Endodermal cell (in vitro differentiated cells): ENCODE measurements at places on chromosomes 1 and 21. TPM values are rescaled to one million over a fixed set of nuclear protein-coding genes. Genes with fewer than 3 reads are reported as not detected.
A peak's percentile ranks its signal among the peaks of the same experiment; 100 is the strongest.

GRCh38 chr1:168400139-168400538 lies 119.5 kb downstream of the TBX19 start:
- peaks cover 7% of the 10 kb centered on the region for H3K4me1 ChIP-seq
- H3K27ac ChIP-seq = no peak overlapping the region
- peak; percentile 16 for DNase-seq
- no peaks in the 10 kb centered on the region for H3K36me3 ChIP-seq
- H3K27me3 ChIP-seq = no peaks in the 10 kb centered on the region

GRCh38 chr1:173342736-173343135 lies 134.4 kb upstream of the PRDX6 start:
- H3K27ac ChIP-seq = no peak overlapping the region
- H3K27me3 ChIP-seq = no peaks in the 10 kb centered on the region
- H3K4me3 ChIP-seq = no peak overlapping the region
- no peaks in the 10 kb centered on the region for H3K36me3 ChIP-seq

- DNase-seq = no peak
- no peak overlapping the region for H3K27ac ChIP-seq
- peaks cover 24% of the 10 kb centered on the region for H3K36me3 ChIP-seq
- H3K27me3 ChIP-seq = no peaks in the 10 kb centered on the region
- H3K4me3 ChIP-seq = no peak overlapping the region
- H3K4me1 ChIP-seq = no peaks in the 10 kb centered on the region
Observed at GRCh38 chr1:156483397-156483796, 17.2 kb downstream of the MEF2D start.

DNA sequence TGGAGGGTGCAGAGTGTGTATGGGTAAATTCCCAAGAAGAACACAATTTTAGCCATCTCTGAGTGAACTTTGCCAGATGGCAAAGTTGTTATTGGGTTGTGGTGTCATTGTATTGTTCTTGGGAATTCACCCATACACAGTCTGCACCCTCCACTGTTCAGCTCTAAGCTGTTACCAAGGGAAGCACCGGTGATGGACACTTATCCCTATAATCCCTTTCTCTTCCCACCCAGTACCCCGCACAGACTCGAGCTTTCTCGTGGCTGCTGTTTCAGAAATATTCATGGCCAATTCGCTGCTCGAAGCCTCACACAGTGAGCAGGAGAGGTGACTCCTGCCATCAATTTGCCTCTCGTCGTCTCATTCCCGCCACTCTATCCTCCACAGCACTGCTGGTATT lies 95.7 kb upstream of the PALMD start:
- H3K4me1 ChIP-seq = no peaks in the 10 kb centered on the region
- no peaks in the 10 kb centered on the region for H3K36me3 ChIP-seq
- H3K4me3 ChIP-seq = no peak overlapping the region
- H3K27me3 ChIP-seq = no peaks in the 10 kb centered on the region
- DNase-seq = no peak

- no peak overlapping the region for H3K4me3 ChIP-seq
- no peak for DNase-seq
- H3K36me3 ChIP-seq = no peaks in the 10 kb centered on the region
- H3K4me1 ChIP-seq = no peaks in the 10 kb centered on the region
- H3K27me3 ChIP-seq = no peaks in the 10 kb centered on the region
Observed at GRCh38 chr21:40671716-40672115, 175.2 kb downstream of the DSCAM start.

DNA sequence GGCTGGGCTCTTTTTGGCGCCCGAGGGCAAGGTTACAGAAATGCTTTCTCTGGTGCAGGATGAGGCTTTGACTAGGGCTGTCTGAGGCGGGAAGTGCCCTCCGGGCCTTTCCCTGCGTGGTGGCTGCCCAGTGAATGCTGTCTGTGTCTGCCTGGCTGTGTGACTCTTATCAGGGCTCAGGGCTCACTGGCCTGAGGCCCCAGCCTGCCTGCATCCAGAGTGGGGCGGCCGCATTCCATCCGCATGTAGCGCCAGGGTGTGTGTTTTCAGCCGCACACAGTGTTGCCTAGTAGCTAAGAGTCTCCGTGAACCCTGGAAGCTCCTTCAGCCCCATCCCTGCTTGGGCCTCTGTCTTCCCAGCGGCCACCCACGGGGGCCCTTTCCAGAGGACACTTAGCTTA lies 59.1 kb downstream of the FAAP20 start:
- H3K27me3 ChIP-seq = no peaks in the 10 kb centered on the region
- H3K4me3 ChIP-seq = no peak overlapping the region
- peaks cover 8% of the 10 kb centered on the region for H3K36me3 ChIP-seq

- no peak for DNase-seq
- H3K27ac ChIP-seq = no peak overlapping the region
- no peaks in the 10 kb centered on the region for H3K4me1 ChIP-seq
Observed at GRCh38 chr1:55937840-55938375, 641.5 kb downstream of the PLPP3 start.

GRCh38 chr1:28927648-28928313 lies 13.4 kb downstream of the EPB41 start:
- peaks cover 10% of the 10 kb centered on the region for H3K4me1 ChIP-seq
- no peak for DNase-seq
- H3K27ac ChIP-seq = peak overlapping the region; percentile 82
- H3K4me3 ChIP-seq = peak overlapping the region; percentile 12
- H3K36me3 ChIP-seq = no peaks in the 10 kb centered on the region
- H3K27me3 ChIP-seq = no peaks in the 10 kb centered on the region

GRCh38 chr1:153550398-153550758 lies 1.3 kb upstream of the S100A3 start:
- peaks cover under 1% of the 10 kb centered on the region for H3K4me1 ChIP-seq
- no peak overlapping the region for H3K27ac ChIP-seq
- H3K4me3 ChIP-seq = no peak overlapping the region
- DNase-seq = peak; percentile 56

DNA sequence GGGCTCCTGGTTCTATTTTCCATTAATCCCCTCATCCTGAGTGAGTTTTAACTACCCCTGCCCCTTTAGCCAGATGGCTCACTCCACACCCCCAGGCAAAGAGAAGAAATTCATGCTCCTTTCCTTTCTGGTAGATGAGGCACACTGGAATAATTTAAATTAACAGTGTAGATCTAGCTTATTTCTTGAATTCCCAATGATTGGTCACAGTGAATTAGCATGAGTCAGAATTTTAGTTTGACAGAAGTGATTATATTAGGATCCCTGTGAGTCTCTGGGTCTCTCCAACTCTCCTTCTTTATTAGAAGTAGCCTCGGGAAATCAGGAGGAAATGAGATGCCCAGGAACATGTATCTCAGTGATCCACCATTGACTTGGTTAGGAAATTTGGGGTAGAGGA lies 103.1 kb upstream of the KAZN start:
- DNase-seq = peak; percentile 6
- H3K4me3 ChIP-seq = no peak overlapping the region
- H3K4me1 ChIP-seq = no peaks in the 10 kb centered on the region
- H3K27me3 ChIP-seq = no peaks in the 10 kb centered on the region
- H3K36me3 ChIP-seq = no peaks in the 10 kb centered on the region

GRCh38 chr1:147600119-147601111 lies 59.1 kb downstream of the BCL9 start:
- peak overlapping the region; percentile 84 for H3K27ac ChIP-seq
- H3K4me3 ChIP-seq = peak overlapping the region; percentile 96
- no peak for DNase-seq

DNA sequence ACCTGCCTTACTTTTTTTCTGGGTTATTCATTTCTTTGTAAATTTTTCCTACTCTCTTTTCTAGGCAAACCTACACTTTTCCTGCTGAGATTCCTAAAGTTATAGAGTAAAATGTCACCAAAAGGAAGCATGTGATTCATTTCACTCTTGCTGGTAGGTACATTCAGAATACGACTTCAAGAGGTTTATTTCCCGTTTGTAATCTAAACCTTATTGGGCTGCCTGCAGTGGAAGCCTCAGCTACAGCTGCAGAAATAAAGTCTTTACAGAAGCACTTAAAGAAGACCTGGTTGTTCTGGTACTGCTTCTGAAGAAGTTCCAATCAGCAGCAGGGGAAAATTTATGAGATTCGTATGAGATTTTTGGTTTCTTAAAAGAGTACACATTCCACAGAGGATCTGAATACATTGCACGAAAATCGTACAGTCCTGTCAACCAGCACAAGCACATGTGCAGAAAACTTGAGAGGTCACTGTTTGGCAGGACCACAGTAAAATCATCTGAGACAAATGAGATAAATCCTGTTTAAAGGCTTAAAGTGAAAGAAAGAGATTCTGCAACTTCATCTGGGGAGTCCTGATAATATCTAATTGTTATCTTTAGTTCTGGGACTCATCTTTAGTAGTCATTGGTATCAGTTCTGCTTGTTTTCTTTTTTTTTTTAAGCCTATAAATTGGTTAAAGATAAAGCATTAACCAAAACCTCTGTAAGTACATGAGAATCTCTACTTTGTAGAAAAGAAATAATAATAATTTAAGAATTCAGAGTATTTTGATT lies 109.9 kb upstream of the ADGRL2 start:
- H3K27me3 ChIP-seq = no peaks in the 10 kb centered on the region
- no peaks in the 10 kb centered on the region for H3K36me3 ChIP-seq
- H3K4me1 ChIP-seq = peaks cover 7% of the 10 kb centered on the region
- H3K4me3 ChIP-seq = no peak overlapping the region

DNA sequence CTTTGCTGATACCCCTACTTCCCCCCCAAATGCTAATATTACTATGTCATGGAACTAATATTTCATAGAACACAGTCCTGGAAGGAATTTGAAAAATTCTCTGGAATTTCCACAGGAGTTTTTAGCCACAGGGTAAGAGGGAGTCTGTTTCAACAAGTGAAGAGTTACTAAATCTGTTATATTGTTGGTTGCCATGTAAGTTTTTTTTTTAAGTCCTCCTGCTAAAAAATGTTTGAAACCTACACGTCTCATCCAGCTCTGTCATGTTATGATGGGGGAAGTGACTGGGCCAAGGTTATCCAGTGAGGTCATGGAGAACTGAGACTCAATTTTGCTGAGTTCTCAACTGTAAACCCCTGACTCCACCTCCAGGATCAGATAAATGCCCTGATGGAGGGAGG lies 60.8 kb upstream of the USP24 start:
- no peaks in the 10 kb centered on the region for H3K36me3 ChIP-seq
- peaks cover under 1% of the 10 kb centered on the region for H3K27me3 ChIP-seq
- no peak overlapping the region for H3K27ac ChIP-seq

DNA sequence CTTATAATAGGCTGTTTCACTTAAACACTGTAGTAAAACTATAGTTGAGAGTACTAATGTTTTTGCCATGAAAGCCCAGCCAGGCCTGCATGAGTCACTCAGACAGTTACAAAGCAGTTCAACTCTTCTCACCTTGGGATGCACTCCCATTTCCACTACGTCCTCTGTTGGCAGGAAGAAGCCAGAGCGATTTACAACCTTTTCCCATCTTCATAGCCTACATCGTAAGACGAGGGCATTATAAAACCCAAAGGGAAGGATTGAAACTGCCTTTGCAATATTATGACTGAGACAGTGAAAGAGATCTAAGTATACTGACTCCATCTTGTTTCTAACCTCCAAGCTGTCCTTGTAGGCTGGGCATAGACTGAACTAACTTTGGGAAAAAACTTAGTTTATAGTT lies 71.8 kb upstream of the CSF1 start:
- H3K27me3 ChIP-seq = no peaks in the 10 kb centered on the region
- H3K4me1 ChIP-seq = no peaks in the 10 kb centered on the region
- DNase-seq = peak; percentile 24

DNA sequence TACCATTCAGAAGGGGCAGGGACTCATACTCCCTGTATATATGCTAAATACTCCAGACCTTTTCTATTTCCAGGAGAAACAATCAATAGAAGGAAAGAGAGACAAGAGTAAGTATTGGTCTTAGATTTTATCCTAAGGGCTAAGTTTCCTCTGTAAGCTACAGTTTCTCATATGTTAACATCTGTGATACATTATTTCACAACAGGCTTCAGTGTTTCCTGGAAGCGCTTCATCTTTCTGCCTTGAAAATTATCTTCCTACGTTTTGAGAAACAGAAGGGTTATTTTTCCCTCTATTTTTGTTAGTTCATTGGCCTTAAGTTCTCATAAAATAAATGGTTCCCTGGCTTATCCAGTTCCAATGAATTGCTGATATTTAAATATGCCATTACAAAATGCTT lies 15.6 kb downstream of the FMO1 start:
- peaks cover 4% of the 10 kb centered on the region for H3K4me1 ChIP-seq
- H3K27ac ChIP-seq = no peak overlapping the region
- no peak overlapping the region for H3K4me3 ChIP-seq
- DNase-seq = no peak

- no peaks in the 10 kb centered on the region for H3K27me3 ChIP-seq
- no peak overlapping the region for H3K27ac ChIP-seq
- DNase-seq = no peak
- no peaks in the 10 kb centered on the region for H3K4me1 ChIP-seq
Observed at GRCh38 chr1:172084876-172085275, 243.6 kb downstream of the DNM3 start.

- H3K4me1 ChIP-seq = no peaks in the 10 kb centered on the region
- peak overlapping the region; percentile 25 for H3K4me3 ChIP-seq
- H3K27me3 ChIP-seq = no peaks in the 10 kb centered on the region
- H3K36me3 ChIP-seq = no peaks in the 10 kb centered on the region
Observed at GRCh38 chr1:221263831-221264767, 384.9 kb downstream of the HLX start.

DNA sequence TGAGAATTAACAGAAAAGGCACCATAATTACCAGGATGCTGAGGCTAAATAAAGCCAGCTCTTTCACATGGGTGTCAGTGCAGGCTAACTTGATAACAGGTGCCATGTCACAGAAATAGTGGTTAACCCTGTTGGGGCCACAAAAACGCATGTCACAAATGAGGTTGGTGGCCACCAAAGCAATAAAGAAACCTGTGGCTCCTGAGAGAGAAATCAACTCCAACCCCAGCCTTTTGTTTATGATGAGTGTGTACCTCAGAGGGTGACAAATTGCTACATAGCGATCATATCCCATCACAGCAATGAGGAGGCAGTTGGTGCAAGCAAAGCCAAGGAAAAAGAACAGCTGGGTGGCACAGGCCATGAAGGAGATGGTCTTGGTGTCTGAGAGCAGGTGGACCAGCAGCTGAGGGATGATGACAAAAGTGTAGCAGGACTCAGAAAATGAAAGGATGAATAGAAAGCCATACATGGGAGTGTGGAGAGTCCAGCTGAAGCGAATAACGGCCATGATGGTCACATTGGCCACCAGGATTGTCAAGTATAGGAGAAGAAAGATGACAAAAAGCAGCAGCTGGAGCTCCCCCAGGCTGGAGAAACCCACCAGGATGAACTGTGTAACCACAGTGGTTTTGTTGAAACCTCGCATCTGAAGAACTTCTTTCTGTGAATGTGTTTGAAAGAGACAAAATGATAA lies at the start of gene OR10T2:
Gene OR10T2, minus strand, starts transcription at position 649 of the 697 bp plus-strand sequence. Its CDS starts 0 bp downstream, at position 649.
- no peak within 1 kb of the TSS for H3K4me3 ChIP-seq
- H3K27ac ChIP-seq = no peak within 1 kb of the TSS
- H3K36me3 ChIP-seq = no peaks in the 10 kb centered on the region
- H3K4me1 ChIP-seq = no peaks in the 10 kb centered on the region

The NBPF19 gene
- total RNA-seq = 10.5 and 15.1 TPM in 2 replicates

The TLCD4 gene
- total RNA-seq = 6.4 and 7.7 TPM in 2 replicates

The GPR137B gene
- 2.3 and 2.8 TPM in 2 replicates for total RNA-seq

The GSTM5 gene
- 0.70 TPM in 1 of 2 replicates, not detected in the other for total RNA-seq

The SLC44A3 gene
- total RNA-seq = 6.3 and 6.5 TPM in 2 replicates

The LDLRAD1 gene
- not detected in 3 replicates for total RNA-seq

The LRRC71 gene
- total RNA-seq = not detected in 2 replicates

The DMRTA2 gene
- 2.1 and 2.4 TPM in 2 replicates for total RNA-seq
